ENCODE measurements at places on chromosomes 13 and 19.

DNA sequence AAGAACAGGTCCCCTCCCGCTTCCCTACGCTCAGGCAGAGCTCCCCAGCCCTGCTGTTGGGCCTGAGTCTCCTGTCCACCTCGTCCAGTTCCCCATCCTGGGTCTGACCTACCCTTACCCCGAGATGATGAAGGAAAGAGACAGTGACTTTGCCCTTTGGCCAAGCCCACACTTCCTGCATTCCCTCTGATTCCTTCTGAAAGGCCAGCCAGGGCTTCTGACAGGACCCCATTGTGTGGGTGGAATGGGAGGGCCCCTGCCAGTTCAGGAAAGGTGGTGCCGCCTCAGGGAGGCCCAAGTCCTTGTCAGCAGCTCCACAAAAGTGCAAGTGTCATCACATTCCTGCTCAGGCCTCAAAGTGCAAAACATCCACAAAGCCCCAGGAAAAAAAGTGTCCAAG lies 177.8 kb downstream of the PAN3 start:
- DNase-seq = no peak

DNA sequence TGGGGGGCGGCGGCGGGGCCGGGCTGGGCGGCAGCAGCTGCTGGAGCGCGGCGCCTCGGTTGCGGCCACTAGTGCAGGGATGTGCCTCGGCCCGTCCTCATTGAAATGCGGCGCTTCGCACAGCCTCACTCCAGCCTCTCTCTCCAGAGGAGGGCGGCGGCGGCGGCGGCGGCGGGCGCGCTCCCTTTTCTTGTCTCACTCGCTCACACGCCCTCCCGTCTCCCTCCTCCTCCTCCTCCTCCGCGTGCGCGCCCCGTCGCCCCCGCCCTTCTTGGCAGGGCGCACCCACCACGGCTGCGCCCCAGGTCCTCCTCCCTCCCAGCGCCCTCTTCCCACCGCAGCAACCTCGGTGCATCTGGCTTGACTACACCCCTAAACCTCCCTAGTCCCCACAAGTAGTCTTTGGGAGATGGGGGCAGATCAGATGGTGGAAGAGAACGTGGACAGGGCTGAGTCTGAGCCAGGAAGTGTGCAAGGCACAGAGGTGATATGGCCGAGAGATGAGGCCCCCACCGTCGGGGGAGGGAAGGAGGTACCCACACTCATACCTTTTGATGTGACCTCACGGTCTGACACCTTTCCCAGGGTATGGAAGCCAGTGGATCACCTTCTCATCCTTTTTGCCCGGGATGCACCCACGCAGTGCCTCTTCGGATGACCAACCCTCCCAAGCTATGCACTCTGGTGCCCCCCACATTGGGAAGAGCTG lies at the start of gene DCLK1:
Gene DCLK1 (minus strand): TSS at position 161 of the 709 bp plus-strand sequence.
- peak; percentile 43 for DNase-seq

- DNase-seq = peak; percentile 65
These were observed 306.9 kb downstream of the SLITRK6 start for GRCh38 chr13:85492283-85492682.

- DNase-seq = peak; percentile 57
These were observed 402.7 kb downstream of the TBC1D4 start for GRCh38 chr13:75079226-75079625.

All from fibroblast of lung (primary cell).